Kidney glomerular epithelial cell (primary cell): ENCODE measurements at places on chromosomes 16 and 17.
A peak's percentile ranks its signal among the peaks of the same experiment; 100 is the strongest.

GRCh38 chr17:27319541-27320221 is 25.8 kb downstream of the WSB1 start:
- DNase-seq = peak; percentile 1

GRCh38 chr16:10386517-10387100 is 748 bp downstream of the ATF7IP2 start:
- DNase-seq = no peak

- peak; percentile 88 for DNase-seq
These were observed 1.8 kb upstream of the CDRT4 start for GRCh38 chr17:15469260-15469659.

DNA sequence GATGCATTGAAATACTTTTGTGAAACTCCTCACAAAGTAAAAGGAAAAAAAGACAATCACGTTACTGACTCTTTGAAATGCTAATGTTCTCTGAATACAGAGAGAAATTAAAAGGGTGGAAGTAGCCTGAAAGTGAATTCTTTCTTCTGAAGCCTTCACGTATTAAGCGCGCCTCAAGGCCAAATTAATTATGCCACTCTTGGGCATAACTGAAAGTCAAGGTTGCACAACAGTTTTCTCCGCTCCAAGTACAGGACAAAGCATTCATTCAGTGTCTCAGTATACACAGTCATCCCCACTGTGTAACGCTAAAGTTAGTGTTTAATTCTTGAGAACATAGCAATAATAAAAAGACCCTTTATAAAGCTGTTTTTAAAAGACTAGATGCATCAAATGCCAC is 21.5 kb downstream of the PARN start:
- DNase-seq = no peak

DNA sequence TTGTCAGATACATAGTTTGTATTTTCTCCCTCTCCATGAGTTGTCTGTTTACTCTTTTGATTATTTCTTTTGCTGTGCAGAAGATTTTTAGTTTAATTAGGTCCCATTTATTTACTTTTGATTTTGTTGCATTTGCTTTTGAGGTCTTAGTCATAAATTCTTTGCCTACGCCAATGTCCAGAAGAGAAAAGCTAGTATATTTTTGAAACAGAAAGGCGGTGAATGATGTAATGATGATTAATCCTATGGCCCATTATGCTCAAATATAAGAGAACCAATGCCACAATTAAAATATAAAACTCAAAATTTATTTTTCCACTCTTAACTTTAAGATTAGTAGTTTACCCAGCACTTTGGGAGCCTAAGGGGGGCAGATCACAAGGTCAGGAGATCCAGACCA is 59.8 kb upstream of the SMIM36 start:
- DNase-seq = no peak

DNA sequence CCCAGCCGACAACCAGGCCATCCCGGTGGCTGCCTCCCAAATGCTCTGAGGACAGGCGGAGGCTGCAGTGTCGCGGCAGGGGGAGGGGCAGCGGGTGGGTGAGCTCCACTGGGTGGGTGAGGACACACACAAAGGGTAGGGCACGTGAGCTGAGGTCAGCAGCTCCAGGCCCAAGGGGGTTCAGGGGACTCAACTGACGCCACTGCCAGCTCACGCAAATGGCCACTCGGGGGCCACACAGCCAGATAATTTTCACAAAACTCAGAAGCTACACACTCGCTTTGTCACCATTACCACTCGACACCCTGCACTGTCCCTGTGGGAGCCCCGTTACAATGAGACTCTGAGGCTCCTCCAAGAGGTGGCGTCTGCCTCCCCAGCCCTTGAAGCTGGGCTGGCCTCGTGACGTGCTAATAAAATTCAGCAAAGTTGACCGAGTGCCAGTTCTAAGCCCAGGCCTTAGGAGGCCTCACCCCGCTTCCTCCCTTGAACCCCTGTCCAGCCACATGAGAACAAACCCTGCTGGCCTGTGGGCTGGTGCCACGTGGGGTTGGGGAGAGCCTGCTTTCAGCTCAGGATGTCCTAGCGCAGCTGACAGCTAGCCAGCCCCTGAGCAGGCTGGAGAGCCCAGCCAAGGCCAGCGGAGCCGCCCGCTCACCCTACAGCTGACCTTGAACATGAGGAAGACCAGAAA is 56.9 kb downstream of the RMI2 start:
- no peak for DNase-seq

DNA sequence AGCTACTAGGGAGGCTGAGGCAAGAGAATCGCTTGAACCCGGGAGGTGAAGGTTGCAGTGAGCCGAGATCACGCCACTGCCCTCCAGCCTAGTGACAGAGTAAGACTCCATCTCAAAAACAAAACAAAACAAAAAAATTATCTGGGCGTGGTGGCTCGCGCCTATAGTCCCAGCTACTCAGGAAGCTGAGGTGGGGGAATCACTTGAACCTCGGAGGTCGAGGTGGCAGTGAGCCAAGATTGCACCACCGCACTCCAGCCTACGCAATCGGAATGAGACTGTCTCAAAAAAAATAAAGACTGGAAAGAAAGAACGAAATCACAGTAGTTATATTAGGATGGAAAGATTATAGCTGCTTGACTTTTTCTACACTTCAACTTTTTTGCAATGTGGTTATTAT is 18.9 kb downstream of the COG1 start:
- DNase-seq = no peak

- no peak for DNase-seq
These were observed 46.5 kb upstream of the CLEC18A start for GRCh38 chr16:69904495-69905170.

DNA sequence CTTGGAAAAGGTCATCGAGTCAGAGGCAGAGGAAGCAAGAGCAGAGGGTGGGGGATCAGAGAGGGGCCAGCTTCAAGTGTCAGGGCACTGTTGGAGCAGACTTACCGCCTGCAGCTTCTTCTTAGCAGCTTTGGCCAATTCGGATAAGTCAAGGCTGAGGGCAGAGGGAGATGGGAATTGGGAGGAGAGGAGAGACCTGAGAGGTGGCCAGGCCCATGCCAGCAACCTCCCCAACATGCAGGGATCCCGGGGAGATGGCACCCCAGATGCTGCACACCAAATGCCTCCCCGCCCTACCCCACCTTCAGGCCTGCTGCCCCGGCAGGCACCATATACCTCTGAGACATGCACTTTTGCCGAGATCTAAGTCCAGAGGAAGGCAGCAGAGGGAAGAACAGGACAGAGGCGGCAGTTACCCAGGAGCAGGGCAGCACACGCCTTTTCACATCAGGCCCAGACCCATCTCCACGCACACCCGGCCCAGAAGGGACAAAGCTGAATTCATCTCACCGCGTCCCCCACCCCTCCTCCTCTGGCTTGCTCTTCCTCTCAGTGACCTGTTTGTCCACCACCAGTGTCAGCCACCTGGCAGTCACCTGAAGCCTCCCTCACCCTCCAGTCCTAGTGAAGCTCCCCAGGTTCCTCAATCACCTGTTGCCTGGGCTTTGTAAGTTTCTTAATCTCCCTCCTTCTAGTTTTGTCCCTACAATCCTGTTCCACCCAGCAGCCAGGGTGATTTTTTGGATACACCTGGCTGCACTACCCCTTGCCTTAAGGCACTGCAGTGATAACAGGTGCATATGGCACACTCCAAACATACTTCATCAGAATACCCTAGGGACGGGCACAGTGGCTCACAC is 10.4 kb downstream of the TP53I13 start:
- DNase-seq = no peak

- DNase-seq = no peak
These were observed 77.6 kb upstream of the HLF start for GRCh38 chr17:55186937-55187770.

GRCh38 chr17:48161127-48161905 is 53.8 kb downstream of the SNX11 start:
- DNase-seq = no peak

- peak; percentile 57 for DNase-seq
These were observed 6.2 kb downstream of the SAMD14 start for GRCh38 chr17:50123649-50124349.

- no peak for DNase-seq
These were observed 9.5 kb downstream of the HOXB4 start for GRCh38 chr17:48568499-48569239.

- DNase-seq = no peak
These were observed 6.0 kb downstream of the HSDL1 start for GRCh38 chr16:84138824-84139627.

DNA sequence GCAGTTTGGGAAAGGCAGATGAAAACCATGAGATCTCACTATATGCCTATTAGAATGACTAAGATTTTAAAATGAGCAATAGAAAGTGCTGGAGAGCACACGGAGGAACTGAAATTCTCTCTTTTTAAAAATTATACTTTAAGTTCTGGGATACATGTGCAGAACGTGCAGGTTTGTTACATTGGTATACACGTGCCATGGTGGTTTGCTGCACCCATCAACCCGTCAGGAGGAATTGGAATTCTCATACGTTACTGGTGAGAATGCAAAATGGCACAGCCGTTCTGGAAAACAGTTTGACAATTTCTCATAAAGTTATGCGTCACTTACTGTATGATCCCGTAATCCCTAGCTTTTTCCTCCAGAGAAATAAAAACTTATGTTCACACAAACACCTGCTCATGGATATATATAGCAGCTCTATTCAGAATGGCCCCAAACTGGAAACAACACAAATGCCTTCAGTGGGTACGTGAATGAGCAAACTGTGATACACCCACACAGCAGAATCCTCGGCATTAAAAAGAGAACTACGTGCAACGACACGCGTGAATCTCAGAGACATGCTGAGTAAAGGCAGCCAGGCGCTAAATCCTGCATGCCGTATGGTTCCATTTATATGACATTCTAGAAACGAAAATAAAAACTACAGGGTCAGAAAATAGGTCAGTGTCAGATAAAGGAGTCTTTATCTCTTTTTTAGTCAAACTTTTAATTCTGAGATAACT is 11.8 kb downstream of the PIK3R6 start:
- DNase-seq = no peak

DNA sequence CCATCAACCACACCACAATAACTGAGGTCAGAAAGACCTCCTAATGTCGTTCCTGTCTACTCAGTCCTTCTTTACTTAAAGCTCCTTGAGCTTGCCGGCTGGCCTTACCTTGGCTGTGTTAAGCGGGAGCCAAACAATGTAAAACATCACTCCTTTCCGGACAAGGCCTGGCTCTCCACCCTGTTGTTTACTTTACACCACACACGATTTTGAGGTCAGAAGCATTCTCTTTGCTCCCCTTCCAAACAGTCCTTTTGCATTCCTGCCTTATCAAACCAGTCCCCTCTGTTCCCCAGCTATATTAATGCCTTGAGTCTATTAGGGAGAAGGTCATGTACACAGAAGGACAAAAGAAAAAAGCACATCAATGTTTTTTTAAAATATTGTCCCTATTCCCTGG is 19.3 kb upstream of the SHISA6 start:
- DNase-seq = no peak

GRCh38 chr16:87791295-87792204 is 25.8 kb upstream of the KLHDC4 start:
- no peak for DNase-seq

DNA sequence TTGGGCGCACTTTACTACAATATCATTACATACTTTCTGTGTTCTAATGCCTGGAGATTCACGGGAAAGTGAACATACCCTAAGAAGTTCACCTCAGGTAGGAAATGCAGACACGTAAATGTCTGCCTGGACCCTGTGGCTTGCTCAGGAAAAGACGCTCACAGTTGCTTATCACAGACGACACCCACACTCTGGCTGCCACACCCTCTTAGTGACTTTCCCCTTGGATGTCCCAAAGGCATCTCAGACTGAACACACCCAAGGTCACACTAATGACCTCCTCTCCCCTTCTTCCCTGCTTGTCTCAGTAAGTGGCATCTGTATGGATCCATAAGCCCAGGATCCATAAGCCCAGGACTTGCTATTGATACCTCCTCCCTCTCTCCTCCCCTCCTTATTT is 32.6 kb downstream of the CDRT15 start:
- DNase-seq = no peak

- peak; percentile 33 for DNase-seq
These were observed 12.3 kb downstream of the GPT2 start for GRCh38 chr16:46896314-46896968.

GRCh38 chr16:87391324-87391949 is 699 bp upstream of the MAP1LC3B start:
- no peak for DNase-seq

DNA sequence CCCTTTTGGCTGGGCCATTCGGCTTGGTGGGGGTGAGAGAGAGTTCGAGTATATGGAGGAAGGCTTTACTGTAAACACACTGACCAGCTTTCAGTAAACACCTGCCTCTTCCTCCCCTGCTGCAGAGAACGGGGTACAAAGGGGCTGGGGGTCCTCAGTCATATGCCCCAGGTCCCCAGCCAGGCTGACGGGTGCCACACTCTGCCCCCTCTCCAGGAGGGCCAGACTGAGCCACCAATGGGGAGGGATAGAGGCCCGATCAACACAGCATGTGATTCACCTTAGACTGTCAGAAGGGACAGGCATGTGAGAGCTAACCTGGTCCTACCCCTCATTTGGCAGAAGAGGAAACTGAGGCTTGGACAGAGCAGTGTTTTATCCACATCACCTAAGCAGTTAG is 13.0 kb downstream of the NHERF1 start:
- DNase-seq = no peak

- no peak for DNase-seq
These were observed 20.7 kb downstream of the MYBBP1A start for GRCh38 chr17:4534515-4534914.

DNA sequence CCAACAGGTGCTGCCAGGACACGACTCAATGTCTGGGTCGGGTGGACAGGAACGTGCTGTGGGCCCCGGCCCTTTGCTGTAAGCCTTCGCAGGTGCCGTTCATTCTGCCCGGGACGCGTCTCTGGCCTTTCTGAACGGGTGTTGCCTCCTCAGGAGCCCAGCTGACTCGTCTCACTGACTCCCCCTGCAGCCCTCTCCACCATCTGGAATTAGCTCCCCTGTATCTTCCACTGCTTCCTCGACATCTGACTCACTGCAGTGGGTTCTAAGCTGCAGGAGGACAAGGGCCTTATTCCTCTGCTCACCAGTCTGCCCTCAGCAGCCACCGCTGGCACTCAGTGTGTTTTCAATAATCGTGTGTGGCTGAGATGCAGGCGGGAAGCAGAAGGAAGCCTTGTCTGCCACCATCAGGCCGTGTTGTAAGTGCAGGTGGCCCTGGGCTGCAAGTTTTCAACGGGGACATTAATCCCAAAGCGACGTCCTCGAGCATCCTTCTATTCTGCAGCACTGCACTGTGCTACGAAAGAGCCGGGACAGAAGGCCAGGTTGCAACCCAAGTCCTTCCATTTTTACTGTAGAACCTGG is 256.2 kb downstream of the FOXL1 start:
- DNase-seq = peak; percentile 40

- no peak for DNase-seq
These were observed 24.5 kb upstream of the DUSP14 start for GRCh38 chr17:37465069-37465616.

DNA sequence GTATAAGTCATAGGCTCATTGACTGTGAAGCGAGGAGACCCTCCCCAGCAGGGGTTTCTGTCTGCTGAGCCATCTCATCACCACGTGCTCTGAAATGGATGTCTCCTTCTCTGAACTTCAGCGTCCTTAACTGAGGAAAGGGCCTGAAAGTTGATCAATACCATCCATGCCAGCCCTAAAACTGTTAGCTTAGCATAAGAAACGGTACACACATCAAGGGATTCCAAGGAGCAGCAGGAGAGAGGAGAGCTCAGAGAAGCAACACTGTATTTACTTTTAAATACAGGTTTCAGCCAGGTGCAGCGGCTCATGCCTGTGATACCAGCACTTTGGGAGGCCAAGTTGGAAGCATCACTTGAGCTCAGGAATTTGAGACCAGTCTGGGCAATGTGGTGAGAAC is 248.9 kb upstream of the TNRC6C start:
- no peak for DNase-seq
